Stimulated activated CD8-positive, alpha-beta memory T cell treated with anti-CD3 and anti-CD28 coated beads, Interleukin-4, amount 100 ng/mL, for 48 hours (primary cell): ENCODE measurements at places on chromosomes 13 and 19.

- DNase-seq, result peak; percentile 92
These were observed at the start of the genes ZNF568 and ZNF829 for GRCh38 chr19:36915992-36916830. ZNF568 (plus strand) TSS chr19:36916332; CDS start chr19:36922771, 6,439 bp downstream. ZNF829 (minus strand) TSS chr19:36916291; CDS start chr19:36915167, 1,124 bp downstream.

GRCh38 chr19:18610245-18610555 lies 2.5 kb upstream of the TMEM59L start:
- no peak for DNase-seq

DNA sequence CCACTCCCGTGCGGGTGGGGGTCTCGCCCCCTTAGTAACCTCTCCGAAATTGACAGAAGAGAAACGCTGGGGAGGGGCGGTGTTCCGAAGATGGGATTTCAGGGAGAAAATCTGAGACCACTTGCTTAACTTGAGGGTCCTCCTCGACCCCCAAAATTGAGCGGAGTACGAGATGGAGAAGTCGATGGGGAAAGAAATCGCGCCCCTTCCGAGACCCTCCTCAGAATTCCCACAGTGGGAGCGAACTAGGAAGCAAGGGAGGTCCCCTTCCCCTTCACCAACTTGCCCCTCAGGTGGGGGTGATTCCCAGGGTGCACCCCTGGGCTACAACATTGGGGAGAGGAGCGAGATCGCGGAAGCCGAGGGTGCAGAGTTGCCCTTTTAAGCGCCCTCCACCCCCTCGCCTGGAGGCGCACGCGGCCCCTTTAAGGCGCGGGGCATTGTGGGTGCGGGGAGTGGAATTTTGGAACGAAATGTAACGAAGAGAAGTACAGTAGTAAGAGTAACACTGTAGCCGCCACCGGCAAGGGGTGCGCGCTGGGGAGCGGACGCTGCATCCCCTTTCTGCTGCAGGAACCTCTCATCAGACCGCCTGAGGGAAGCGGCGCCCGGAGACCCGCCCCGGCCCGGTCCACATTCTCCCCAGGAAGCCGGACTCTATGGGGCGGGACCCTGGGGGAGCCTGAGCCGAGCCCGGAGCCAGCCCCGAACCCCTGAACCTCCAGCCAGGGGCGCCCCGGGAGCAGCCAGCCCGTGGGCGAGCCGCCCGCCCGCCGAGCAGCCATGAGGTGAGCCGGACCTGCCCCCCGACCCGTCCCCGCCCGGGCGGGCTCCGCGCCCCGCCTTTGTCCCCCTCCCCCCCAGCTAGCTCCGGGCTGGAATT lies at the start of gene VASP:
Gene VASP, plus strand, starts transcription at position 491 of the 883 bp plus-strand sequence. Its CDS starts 293 bp downstream, at position 784.
- peak; percentile 93 for DNase-seq

DNA sequence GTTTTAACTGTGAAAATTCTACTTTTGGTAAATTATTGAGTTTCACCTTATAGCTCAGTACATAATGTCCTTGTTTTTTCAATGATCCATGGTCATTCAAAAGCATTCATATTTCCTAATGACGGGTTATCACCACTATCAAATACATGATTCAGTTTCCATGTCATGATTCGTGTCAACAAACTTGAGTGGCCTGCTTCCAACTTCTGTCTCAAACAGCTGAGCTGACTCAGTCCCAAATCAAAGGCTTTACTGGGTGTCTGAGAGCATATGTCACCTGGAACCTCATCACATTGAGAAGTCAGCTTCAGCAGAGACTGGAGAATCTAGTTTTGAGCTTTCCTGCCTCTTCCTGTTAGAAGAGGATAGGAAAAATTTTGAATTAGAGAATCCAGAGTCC lies 40.3 kb upstream of the SGCG start:
- no peak for DNase-seq

- DNase-seq, result no peak
These were observed 816.9 kb upstream of the SLC10A2 start for GRCh38 chr13:103883164-103883563.

DNA sequence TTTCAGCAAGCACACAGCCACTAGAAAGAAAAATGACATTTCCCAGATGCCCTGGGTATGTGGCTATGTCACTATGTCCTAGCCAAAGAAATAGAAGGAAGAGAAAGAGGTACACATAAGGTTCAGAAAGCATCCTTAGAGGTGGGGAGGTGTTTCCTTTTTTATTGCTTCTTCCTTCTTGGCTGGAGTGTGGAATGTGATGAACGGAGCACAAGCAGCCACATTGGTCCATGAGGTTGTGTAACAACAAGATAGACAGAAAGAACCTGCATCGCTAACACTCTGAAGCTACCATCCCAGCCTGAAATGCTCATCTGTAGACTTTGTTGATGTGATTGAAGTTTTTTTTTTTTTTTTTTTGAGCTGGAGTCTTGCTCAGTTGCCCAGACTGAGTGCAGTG lies 6.7 kb downstream of the SLC25A23 start:
- no peak for DNase-seq

- no peak for DNase-seq
These were observed 79.1 kb downstream of the ZNF254 start for GRCh38 chr19:24166055-24166454.

GRCh38 chr13:95123726-95124125 lies 177.5 kb downstream of the ABCC4 start:
- DNase-seq, result no peak

DNA sequence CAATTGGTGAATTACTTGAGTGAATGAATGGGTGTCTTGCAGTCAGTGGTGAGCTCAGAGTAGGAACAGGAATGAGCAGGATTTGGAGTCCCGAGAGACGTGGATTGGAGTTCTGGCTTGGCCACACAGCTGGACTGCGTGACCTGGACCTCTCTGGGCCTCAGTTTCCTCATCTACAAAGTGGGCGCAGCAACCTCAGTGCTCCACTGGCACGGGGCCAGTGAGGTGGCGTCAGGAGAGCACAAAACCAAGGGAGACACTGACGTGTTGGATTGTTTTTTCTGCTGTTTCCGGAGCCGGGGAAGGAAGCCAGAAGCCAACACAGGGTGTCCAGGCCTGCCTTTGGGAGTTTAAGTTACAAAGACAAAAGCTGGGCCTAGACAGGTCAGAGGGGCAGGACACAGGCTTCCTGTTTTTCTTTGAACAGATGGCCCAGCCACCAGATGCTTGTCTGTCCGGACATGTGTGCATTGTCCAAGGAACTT lies 6.5 kb upstream of the DOCK6 start:
- DNase-seq, result no peak

- DNase-seq, result no peak
These were observed 162.4 kb downstream of the DCT start for GRCh38 chr13:94317063-94317491.

DNA sequence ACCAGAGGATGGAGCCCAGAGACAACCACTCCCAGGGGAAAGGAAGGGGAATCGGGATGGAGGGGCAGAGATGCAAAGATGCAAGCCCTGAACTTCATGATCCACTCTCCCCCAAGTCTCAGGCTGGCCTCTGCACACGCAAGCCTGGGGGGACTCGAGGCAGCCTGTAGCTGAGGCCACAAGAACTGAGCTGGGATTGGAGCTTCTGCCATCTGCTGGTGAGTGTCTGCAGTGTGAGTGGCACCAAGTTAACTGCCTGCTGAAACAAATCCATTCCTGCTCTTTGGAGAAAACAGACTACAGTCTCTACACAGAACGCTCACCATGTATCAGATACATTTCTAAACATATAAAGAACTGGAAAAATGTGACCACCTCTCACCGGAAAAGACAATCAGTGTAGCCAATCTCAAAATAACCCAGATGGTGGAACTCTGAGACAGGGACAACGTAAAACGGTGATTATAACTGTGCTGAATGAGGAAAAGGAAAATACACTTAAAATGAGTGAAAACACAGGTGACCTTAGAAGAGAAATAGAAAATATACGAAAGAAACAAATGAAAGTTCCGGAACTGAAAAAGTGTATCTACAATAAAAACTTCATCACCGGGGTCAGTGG lies 62.1 kb downstream of the KLF2 start:
- DNase-seq, result peak; percentile 61

- DNase-seq, result no peak
These were observed 123.7 kb upstream of the FBXL3 start for GRCh38 chr13:77150651-77151050.

- DNase-seq, result no peak
These were observed 24.5 kb upstream of the ZNF816 start for GRCh38 chr19:52987221-52987620.

GRCh38 chr19:28694812-28695211 lies 518.1 kb downstream of the UQCRFS1 start:
- DNase-seq, result no peak

DNA sequence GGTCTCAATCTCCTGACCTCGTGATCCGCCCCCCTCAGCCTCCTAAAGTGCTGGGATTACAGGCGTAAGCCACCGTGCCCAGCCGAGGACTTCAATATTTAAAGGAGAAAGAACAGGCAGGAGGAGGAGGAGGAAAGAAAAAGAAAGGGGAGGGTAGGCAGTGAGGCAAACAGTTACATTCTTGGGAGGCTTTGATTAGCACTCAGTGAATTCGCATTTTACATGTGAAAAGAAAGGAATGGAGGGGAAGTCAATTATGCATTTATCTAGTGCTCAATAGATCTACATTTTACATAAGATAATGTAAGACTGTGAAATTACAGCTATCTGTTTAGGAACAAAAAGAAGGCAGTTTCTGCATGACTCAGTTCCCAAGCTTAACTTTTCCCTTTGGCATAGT lies 30.9 kb upstream of the CXCL17 start:
- no peak for DNase-seq

DNA sequence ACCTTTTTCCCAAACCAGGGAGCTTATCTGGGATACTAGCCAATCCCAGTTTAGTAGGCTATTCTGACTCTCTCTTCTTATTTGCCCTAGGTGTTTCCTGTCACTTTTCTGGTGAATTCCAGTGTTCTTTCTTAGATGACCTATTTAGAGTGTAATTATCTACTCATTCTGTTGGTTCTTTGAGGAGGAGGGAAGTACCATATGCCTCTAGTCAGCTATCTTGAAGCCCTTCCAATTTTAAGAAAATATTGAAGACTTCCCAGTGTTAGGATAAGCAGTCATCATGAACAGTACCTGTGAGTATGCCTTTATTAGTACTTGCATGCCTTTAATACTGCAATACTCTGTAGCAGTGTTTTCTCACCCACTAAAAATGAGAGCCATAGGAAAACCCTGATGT lies 724.3 kb upstream of the SLITRK1 start:
- DNase-seq, result no peak

- no peak for DNase-seq
These were observed 441.4 kb downstream of the SLITRK5 start for GRCh38 chr13:88112526-88112925.

DNA sequence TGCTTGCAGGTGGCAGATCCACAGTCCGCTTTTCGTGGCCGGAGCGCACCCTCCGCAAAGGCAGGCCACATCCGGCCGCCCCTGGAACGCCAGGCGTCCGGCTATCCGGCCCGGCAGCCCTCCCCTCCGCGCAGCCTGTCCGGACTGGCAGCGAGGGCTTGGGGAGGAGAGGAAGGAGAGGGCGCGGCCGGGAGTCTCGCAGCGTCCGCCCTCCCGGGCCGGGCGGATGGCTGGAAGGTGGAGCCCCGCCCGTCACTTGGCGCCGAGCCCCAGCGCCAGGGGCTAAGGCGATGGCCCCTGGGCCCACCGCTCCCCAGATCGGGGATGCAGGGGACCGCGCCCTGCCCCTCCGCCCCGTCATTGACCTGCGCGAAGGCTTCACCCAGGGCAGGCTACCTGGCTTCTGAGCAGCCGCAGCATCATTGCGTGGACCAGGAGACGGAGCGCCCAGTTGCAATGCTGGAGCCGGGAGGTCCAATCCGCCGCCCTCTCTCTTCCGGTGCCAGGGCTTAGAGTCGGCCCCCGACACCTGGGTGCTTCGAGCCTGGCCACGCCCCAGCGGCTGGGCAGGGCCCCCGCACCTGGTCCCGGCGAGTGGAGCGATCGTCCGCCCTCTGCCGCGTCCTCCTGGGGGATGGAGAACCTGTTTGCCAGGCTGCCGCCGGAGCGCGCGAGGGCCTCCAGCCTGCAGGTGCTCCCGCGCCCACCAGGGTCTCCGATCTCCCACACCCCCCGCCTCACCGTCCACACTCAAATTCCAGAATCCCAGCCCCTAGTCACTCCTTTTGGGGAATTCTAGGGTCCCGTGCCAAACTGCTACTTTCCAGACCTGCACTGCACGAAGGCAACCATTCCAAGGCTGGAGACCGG lies at the start of gene FUT1:
Gene FUT1, minus strand, starts transcription at position 146 of the 870 bp plus-strand sequence. CDS start 1,360 bp downstream, outside the sequence.
- DNase-seq, result no peak

DNA sequence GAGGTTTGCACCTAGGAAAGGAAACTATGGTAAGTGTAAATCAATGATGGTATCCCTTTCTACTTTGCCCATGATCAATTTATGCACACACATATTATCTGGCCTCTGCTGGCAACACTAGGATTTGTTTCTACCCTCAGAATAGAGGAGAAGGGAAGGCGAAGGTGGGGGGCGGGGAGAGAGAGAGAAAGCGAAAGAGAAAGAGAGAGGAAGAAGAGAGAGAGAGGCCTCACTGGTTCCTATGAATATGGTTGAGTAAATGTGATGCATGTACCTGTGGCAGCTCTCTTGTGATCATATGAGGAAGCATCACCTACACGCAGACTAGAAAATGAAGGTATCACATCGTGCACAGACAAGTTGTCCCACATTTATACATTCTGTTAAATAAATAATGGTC lies 882.0 kb upstream of the SLITRK6 start:
- DNase-seq, result no peak

- no peak for DNase-seq
These were observed 72.0 kb upstream of the PEG3 start for GRCh38 chr19:56912401-56913112.
